IMR-90 (cell line): ENCODE measurements at places on chromosomes 12 and 14. TPM values are rescaled to one million over a fixed set of nuclear protein-coding genes. Genes with fewer than 3 reads are reported as not detected.

- peak; percentile 78 for DNase-seq
These were observed 115.9 kb upstream of the TMPO start for GRCh38 chr12:98399532-98399931.

GRCh38 chr12:12926571-12927071 is 25.3 kb downstream of the GPRC5D start:
- no peak for DNase-seq

DNA sequence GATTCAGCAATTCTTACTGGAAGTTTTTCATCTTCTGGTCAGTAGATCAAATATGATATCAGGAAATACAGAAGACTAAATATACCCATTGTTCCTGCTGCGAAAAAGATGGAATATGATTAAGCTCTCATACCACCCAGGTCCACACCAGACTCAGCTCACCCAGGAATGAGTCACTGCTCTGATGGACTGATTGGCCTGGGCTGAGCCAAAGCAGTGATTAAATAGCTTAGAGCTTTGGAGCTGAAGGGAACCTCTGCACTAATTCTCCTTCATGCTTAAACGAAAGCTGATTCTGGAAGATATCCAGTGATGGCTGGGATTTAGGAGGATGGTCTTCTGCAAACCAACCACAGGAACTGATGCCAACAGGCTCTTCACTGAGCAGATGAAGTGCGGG is 62.0 kb upstream of the SYT1 start:
- DNase-seq: peak; percentile 70

DNA sequence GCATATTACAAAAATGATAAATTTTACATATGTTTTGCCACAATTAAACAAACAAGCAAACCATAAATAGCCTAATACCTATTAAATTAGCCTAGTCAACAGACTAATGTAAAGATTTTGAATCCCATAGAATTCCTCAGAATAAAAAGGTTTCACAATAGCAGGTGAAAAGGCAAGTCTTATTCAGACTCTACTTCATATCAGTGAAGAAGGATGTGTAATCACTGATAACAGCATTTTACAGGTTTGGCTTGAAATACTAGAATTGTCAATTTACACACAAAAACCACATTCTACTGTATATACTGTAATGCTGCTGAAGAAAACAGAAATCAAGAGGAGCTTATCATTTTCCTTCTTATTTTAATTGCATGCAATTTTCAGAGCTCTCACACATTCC is 90.8 kb upstream of the SSTR1 start:
- no peak for DNase-seq

DNA sequence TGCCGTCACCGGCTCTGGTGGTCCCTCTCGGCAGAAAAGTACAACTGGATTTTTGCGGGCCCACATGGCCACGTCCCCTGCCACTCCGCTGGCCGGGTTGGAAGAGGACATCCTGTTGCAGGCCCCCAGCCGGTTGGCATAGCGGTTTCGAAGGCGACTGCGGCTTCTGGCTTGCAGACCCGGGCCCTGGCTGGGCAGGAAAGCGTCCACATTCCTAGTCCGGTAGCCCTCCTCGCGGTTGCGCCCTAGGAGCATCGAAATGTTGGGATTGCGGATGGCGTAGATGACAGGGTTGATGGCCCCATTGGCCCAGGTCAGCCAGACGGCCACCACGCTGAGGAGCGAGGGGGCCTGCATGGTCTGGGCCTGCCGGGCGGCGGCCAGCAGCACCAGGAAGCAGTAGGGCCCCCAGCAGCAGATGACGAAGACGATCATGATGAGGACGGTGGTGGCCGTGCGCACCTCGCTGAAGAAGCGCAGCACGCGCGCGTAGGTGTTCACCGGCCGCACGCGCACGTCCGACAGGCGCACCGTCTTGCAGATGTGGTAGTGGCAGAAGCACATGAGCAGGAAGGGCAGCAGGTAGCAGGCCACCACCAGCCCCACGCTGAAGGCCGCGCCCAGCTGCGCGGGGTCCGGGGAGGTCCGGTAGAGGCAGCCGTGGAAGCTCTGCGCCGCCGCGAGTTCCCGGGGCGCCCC is 1.2 kb downstream of the GPR135 start:
- DNase-seq: no peak

The ARHGEF40 gene
- 16.1 and 18.1 TPM in 2 replicates for total RNA-seq

The EML5 gene
- 22.2 and 34.7 TPM in 2 replicates for total RNA-seq
